A549 treated with CpdA at 1 μM for 4 hours (cell line): ENCODE measurements at places on chromosomes 1 and 21. TPM values are rescaled to one million over a fixed set of nuclear protein-coding genes. Genes with fewer than 3 reads are reported as not detected.

ACADM gene
- 26.1 to 43.6 TPM (median 32.0 TPM) in 5 replicates for total RNA-seq

SPRR1A gene
- not detected in 5 replicates for total RNA-seq

GUCA2B gene
- total RNA-seq = 0.19 to 0.30 TPM in 2 of 5 replicates, not detected in the others

FAM229A gene
- 2.9 to 5.4 TPM (median 3.8 TPM) in 5 replicates for total RNA-seq

FCRL6 gene
- total RNA-seq = not detected in 5 replicates

TMEM54 gene
- total RNA-seq = 24.1 to 45.7 TPM (median 44.5 TPM) in 5 replicates
